ENCODE measurements at places on chromosomes 13 and 19.

- DNase-seq: no peak
These were observed 22.3 kb downstream of the PLEKHJ1 start for GRCh38 chr19:2213799-2214198.

DNA sequence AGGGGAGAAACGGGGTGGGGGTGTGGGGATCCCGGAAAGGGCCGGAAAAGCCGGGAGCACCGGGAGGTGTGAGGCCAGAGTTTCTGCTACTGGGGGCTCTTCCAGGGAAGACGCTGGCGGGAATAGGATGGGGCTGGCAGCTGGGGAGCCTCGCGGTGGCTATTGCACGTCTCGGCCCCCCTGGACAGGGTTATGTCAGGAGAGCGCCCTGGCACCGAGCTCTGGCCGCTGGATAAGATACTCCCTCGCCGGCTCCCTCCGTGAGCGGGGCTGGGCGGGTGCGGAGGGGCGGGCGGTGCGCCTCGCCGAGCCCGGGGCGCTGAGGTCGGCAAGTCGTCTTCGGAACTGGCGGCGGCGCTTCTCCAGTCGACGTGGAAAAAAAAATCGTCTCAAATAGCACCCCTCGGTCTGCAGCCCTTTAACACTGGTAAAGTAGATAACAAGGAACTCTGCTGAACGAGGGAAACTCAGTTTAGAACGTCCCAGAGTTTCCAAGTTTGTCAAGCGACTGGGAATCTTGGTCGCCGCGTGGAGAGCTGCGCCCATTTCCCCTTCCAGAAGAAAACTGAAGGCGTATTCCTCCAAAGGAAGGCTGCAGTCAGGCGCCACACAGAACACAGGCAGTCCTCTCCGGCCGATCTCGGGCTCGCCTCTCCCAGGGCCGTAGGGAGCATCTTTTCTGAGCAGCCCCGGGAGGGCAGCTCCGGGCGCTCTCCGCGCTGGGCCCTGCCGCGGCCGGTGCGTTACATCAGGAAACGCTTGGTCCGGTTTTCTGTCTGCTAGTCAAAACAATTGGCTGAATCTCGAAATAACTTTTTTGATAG lies 115.1 kb downstream of the KCNRG start:
- peak; percentile 21 for DNase-seq

- no peak for DNase-seq
These were observed 152.5 kb upstream of the SOX1 start for GRCh38 chr13:111914241-111915103.

DNA sequence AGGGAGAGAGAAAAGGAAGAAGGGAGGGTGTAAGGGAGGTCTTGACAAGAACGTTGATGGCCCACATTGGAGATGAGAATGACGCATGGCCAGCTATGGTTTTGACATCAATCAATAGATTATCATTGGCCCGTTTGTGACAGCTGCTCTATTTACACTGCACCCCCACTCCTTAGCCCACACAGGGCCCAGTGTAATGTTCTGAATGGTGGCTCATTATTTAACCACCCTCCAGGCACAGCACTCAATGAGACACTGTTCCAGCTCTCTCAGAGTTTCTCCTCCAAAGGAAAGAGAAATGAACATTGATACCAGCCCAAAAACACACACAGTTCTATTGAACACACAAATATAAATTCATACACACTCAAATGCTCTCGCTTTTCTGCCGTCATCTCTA lies 173.0 kb upstream of the IPO5 start:
- no peak for DNase-seq

DNA sequence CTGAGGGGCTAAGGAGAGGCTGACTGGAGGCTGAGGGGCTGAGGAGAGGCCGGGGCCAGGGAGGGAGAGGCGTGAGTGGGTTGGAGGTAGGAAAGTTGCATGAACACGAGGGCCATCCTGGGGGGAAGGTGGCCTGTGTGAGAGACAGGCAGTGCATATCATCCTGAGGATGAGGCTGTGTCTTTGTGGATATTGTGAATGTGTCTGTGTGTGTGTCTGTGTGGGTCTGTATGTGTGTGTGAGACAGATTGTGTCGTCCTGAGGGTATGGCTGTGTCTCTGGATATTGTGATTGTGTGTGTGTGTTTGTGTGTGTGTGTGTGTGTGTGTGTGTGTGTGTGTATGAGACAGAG lies 422 bp downstream of the ZNF71 start:
- DNase-seq: no peak

GRCh38 chr13:69947582-69947981 lies 160.0 kb upstream of the ATXN8OS start:
- DNase-seq: no peak

DNA sequence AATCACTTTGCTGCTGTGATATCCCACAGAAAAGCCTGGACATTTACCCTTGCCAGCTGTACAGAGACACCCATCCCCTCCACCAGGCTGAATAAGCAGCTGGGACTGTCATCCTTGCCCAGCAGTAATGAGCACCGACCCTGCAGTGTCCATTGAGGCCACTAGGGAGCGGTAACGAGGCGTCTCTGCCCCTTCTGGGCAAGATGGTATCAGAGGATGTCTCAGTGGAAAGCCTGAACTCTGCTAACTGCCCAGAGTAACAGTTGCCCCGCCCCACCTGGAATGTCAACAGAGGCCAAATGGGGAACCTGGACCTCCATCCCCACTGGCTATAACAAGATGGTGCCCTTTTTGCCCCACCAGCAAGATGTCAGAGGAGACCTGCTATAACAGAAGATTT lies 22.8 kb upstream of the CEACAM20 start:
- peak; percentile 4 for DNase-seq

DNA sequence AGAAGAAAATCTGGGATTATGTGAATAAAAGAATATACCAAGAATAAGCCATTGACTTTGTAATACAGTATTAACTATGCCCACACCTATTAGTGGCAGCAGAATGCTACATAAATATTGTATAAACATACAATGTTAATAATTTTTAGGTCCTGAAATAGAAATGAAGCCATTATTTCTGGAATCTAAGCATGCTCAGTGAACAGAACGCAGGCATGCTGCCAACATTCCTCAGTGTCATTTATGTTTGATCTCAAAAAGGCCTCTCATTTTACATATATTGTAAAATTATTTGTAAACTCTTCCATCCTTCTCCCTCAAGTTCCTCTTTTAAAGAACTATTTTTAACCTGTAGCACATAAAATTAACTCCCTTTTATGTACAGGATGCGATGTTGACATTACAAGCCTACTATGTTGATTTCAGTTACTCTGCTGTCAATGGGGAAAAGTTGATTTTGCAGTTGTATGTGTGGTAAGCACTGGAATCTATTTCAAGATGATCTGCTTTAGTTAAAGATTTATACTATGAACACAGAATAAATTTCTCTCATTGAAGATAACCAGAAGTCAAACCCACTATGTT lies 118.8 kb downstream of the VWA8 start:
- DNase-seq: no peak

DNA sequence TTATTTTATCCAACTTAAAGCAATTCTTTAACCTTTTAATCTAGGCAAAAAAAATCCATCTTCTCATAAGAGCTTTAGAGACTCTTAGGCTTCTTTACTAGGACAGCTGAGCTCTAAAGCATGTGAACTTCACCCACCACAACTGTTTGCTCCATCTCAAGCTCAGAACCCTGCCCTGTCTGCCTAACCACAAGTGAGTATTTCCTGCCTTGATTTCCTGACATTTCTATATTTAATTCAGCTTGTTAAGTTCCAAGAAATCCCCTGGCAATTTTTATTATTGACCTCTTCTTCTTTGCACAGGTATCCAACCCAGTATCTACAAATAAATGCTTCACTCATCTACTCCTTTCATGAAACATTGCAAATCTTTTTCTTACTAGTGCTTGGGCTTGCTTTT lies 21.1 kb upstream of the CEACAM21 start:
- DNase-seq: no peak

All from GM04504 (cell line).